ENCODE measurements at places on chromosomes 12 and 14. TPM values are rescaled to one million over a fixed set of nuclear protein-coding genes. Genes with fewer than 3 reads are reported as not detected.

The RNASE4 gene
- total RNA-seq, result 12.1 TPM

The ARG2 gene
- total RNA-seq, result 2.4 TPM

The IKZF4 gene
- total RNA-seq, result 4.4 TPM

The HOMEZ gene
- 8.5 TPM for total RNA-seq

The C1RL gene
- 26.2 TPM for total RNA-seq

The ABCD2 gene
- total RNA-seq, result 0.15 TPM

The MANSC4 gene
- total RNA-seq, result not detected

The SLC39A5 gene
- total RNA-seq, result 0.15 TPM

The CFAP251 gene
- total RNA-seq, result 3.9 TPM

The BHLHE41 gene
- total RNA-seq, result 0.45 TPM

The TAS2R30 gene
- not detected for total RNA-seq

The YLPM1 gene
- total RNA-seq, result 11.9 TPM

The MYO1H gene
- total RNA-seq, result not detected

All from bronchus fibroblast of lung (primary cell).